ENCODE measurements at places on chromosomes 3 and 15. TPM values are rescaled to one million over a fixed set of nuclear protein-coding genes. Genes with fewer than 3 reads are reported as not detected.

The CORO2B gene
- 0.32 TPM for total RNA-seq

The NAA50 gene
- total RNA-seq = 189 TPM

The PLSCR4 gene
- 693 TPM for total RNA-seq

The ZIC4 gene
- not detected for total RNA-seq

The TMEM207 gene
- not detected for total RNA-seq

The CHDH gene
- 1.2 TPM for total RNA-seq

The CCDC191 gene
- total RNA-seq = 1.3 TPM

The PROS1 gene
- total RNA-seq = 16.3 TPM

The PLA2G4E gene
- total RNA-seq = not detected

The MESP2 gene
- total RNA-seq = not detected

The ZPLD1 gene
- total RNA-seq = not detected

The AP2M1 gene
- total RNA-seq = 554 TPM

The IL17RB gene
- not detected for total RNA-seq

The EFHB gene
- 0.25 TPM for total RNA-seq

The SLC28A2 gene
- total RNA-seq = not detected

The AGBL1 gene
- total RNA-seq = not detected

The C3orf22 gene
- total RNA-seq = not detected

The HGD gene
- total RNA-seq = 0.25 TPM

The BSN gene
- total RNA-seq = under 0.01 TPM

The CALML4 gene
- 4.4 TPM for total RNA-seq

The TMEM158 gene
- total RNA-seq = 0.44 TPM

The TERC gene
- total RNA-seq = 16.6 TPM

The FAM81A gene
- total RNA-seq = 0.06 TPM

The ROPN1 gene
- not detected for total RNA-seq

The PPP2R3A gene
- total RNA-seq = 7.1 TPM

The CD200R1 gene
- not detected for total RNA-seq

The ITIH3 gene
- total RNA-seq = 0.16 TPM

The MRPL46 gene
- 9.7 TPM for total RNA-seq

The CLSTN2 gene
- 1.5 TPM for total RNA-seq

The TGM4 gene
- total RNA-seq = not detected

The SPG11 gene
- 24.6 TPM for total RNA-seq

The ZIC1 gene
- not detected for total RNA-seq

The KCNAB1 gene
- total RNA-seq = 0.13 TPM

The TRH gene
- not detected for total RNA-seq

The CDHR4 gene
- not detected for total RNA-seq

The PLSCR5 gene
- not detected for total RNA-seq

The TUSC7 gene
- total RNA-seq = not detected

The ATP8B4 gene
- total RNA-seq = not detected

The CCR4 gene
- 0.25 TPM for total RNA-seq

The CFAP100 gene
- not detected for total RNA-seq

The RETNLB gene
- not detected for total RNA-seq

The RASGRP1 gene
- 0.57 TPM for total RNA-seq

The LRIG1 gene
- total RNA-seq = 79.9 TPM

The CSNK1G1 gene
- 41.1 TPM for total RNA-seq

The MEGF11 gene
- total RNA-seq = under 0.01 TPM

The CYP1A1 gene
- total RNA-seq = 31.5 TPM
